ENCODE measurements at places on chromosomes 1 and 21.

DNA sequence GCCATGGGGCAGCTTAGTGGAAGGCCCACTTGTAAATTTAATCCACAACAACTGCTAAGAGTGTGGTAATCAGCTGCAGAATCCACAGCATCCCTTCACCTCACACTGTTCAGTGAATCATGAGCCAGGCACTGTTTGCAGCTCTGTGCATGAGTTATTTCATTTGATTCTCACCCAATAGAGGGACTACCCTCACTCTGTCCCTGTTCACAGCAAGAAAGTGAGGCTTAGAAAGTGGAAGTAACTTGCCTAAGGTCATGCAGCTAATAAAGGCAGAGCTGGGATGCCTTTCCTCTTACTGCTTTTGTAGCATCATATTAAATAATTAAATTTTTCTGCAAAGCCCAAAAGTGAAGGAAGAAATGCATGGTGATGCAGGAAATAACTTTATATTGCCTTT, 346.5 kb upstream of the PLD5 start:
- no peak overlapping the region for H3K27ac ChIP-seq
- no peak for DNase-seq
- H3K4me1 ChIP-seq = no peaks in the 10 kb centered on the region
- no peak overlapping the region for H3K4me3 ChIP-seq

DNA sequence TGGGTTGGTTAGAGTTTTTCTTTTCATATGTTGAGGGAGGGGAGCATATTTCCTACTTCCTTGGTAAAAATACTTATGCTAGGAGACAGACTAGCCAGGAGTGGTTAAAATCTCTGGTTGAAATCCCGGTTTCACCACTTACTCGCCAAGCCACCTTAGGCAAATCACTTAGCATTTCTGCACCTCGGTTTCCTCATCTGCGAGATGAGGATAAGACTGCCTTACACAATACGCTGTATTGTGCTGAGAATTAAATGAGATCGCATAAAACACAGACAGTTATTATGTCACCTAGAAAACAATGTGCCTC, 1.4 kb downstream of the IFFO2 start:
- H3K36me3 ChIP-seq = no peaks in the 10 kb centered on the region
- no peak overlapping the region for H3K27ac ChIP-seq
- no peaks in the 10 kb centered on the region for H3K27me3 ChIP-seq
- peak overlapping the region; percentile 83 for H3K4me3 ChIP-seq

DNA sequence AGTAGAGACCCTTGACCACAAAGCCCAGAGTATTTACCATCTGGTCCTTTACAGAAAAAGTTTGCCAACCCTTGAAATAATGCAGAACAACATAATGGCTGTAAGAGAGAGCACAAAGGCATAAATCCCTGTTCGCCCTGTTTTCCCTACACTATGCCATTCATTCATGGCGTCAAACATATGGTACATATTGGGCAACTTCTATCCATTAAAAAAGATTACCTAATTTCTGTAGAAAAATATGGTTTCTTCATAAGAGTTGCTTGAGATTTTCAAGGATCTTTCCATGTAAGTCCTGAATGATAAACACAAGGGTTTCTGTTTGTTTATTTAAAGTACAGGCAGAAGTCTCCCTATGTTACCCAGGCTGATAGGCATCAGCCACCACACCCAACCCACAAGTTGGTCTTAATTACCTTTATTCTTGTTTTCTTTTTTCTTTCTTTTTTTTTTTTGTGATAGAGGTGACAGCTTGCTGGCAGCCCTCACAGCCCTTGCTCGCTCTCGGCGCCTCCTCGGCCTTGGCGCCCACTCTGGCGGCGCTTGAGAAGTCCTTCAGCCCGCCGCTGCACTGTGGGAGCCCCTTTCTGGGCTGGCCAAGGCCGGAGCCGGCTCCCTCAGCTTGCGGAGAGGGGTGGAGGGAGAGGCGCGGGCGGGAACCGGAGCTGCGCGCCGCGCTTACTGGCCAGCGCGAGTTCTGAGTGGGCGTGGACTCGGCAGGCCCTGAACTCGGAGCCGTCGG, 68.3 kb upstream of the NR5A2 start:
- no peaks in the 10 kb centered on the region for H3K4me1 ChIP-seq
- no peaks in the 10 kb centered on the region for H3K36me3 ChIP-seq
- H3K4me3 ChIP-seq = no peak overlapping the region

DNA sequence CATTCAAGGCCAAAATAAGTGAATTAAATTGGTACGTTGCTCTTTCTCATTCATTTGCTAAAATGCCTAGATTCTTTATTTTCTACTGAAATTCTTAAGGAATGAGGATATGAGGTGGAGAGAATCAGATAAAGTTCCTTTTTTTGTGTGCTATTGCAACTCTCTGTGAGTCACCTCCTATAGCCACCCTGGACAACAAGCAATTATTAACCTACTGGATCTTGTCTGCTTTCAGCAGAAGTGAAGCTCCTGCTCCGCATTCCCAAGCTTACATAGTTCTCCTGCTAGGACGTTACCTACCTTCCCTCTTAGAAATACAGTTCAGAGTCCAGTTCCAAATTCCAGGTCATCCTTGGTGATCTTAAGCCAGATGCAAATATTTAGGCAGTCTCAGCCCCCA, 4.8 kb upstream of the KCNJ6 start:
- no peak for DNase-seq
- H3K27ac ChIP-seq = no peak overlapping the region
- no peaks in the 10 kb centered on the region for H3K36me3 ChIP-seq

DNA sequence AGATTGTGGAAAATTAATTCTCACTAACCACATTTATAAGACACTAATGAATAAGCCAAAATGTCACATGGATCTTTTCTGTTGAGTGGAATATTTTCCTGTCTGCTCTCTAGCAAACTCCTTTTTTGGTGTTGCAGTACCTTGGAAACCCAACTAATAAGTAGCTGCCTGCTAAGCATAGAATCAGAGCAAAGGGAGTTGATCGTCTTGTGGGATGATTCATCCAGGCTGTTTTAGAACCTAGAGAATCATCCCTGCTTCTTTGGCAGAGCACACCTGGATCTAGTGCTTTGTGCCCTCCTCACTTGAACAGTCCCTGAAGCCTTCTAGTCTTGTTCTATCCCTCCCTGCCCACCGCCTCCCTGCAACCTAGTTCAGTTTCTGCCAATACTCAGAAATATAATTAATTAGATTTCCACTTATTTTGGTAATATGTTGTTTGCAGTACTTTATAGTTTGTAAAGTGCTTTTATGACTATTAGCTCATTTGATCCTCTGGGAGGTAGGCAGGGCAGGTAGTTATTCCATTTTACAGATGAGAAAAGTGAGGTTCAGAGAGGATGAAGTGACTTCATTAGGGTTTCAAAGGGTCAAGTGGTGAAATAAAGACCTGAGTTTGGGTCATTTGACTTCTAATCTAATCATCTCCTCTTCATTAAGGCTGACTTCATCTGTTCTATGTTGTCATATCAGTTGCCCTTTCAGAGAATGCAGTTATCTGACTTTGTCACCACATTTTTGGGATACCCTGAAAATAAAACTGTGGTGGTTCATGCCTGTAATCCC, 2.5 kb downstream of the AGO4 start:
- no peak for DNase-seq
- H3K27ac ChIP-seq = no peak overlapping the region

DNA sequence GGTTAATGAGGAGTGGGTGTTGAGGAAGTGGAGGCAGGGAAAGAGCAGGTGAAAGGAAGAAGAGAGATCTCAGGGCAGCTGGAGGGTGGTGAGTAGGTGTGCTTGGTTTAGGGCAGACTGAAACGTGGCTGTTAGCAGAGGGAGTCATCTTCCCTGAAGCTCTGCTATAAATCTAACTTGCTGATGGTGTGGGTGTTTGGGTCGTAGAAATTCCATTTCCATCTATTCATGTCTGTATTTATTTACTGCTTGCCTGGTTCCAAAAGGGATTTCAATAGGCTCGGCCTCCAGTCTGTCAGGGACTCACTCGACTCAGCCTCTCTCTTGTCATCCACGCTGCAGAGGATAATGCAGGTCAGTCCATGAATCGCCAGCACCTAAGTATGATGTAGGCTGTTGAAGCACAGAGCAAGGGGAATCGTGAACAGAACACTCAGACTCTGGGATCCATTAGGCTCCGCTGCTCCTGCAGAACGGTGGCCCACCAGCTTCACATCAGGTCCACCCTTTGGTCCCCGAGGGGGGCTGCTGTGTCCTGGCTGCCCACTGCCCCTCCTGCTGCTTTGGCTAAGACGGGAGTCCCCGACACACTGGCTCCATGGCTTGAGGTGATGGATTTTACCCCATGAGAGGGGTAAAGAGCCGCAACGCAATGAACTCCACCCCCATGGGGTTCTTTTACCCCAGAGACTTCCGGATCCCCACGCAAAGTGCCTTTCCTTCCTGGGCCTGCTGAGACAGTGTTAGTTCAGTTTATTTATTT, 156.2 kb downstream of the RHOU start:
- H3K27me3 ChIP-seq = no peaks in the 10 kb centered on the region
- H3K27ac ChIP-seq = no peak overlapping the region
- H3K4me1 ChIP-seq = no peaks in the 10 kb centered on the region
- DNase-seq = no peak
